ENCODE measurements at places on chromosomes 3 and 15.

GRCh38 chr15:82298520-82298919 lies 35.9 kb downstream of the SAXO2 start:
- DNase-seq, result peak; percentile 25

- DNase-seq, result no peak
Measured at GRCh38 chr3:62249484-62249776, 123.9 kb downstream of the FEZF2 start.

DNA sequence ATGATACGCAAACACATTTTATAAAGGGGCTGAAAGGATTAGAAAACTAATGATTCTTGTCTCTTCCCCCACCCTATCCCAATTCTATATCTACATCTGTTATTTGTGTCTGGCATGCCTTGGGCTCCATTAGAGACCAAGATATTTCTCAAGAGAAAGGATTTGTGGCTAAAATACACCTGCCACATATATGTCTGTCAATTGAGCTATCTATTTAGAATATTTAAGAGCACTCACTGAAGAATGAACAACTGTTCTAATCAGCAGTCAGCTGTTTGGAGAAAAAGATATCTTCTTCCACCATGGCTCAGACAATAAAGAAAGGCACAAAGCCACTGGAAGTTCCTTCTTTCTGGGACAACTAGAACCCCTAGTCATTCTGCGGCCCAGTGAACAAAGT lies 61.7 kb upstream of the LRRN1 start:
- no peak for DNase-seq

GRCh38 chr15:70486012-70486411 lies 277.3 kb downstream of the UACA start:
- DNase-seq, result no peak

- DNase-seq, result no peak
Measured at GRCh38 chr3:133249490-133249889, 150.4 kb upstream of the BFSP2 start.

DNA sequence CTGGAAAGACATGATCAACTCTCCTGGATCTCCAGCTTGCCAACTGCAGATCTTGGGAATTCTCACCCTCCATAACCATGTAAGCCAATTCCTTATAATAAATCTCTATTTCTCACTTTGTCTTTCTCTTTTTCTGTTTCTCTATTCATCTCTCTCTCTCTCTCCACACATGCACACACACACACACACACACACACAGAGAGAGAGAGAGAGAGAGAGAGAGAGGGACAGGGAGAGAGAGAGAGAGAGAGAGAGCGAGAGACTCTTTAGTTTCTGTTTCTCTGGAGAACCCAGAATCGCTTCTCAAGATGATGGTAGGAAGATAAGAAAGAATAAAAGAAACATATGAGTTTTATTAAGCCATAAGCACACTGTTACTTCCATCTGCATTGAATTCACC lies 111.9 kb downstream of the BCHE start:
- no peak for DNase-seq

DNA sequence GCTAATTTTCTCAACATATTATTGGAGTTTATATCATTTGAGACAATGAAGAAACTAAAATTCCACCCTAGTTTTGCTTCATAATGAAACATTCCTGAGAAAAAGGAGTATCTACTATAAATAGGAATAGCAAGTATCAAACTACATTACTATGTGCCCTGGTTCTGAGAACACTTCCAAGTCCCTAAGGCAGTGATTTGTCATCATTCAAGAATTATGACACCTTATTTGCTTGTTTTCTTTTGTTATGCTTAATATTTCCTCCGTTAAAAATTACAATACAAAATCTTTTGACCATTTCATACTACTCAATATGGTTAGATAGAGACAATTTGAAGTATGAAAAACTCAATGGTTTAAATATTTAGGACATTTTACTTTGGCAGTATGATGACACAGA lies 707.8 kb upstream of the GOLIM4 start:
- no peak for DNase-seq

DNA sequence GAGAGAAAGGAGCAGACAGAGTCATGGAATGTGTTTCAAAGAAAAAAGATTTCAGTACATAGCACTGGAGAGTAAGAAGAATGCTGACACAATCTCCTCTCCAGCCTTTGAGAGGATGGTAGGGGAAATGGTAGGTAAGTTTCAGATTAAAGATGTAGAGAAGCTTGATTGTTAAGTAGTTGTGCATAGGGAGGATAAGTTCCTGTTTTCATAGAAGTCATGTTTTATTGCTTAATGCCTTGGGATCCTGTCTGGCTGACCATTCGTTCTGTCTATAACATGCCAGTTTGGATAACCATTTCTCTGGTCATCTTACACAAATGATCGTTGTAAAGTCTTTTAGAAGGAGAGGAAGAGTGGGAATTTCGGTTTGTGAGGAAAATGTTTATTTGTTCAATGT lies 95.7 kb upstream of the IGSF10 start:
- no peak for DNase-seq

Measured in activated CD8-positive, alpha-beta memory T cell treated with anti-CD3 and anti-CD28 coated beads for 48 hours (primary cell).